ENCODE measurements at places on chromosomes 1 and 21.

- no peak for DNase-seq
Observed at GRCh38 chr21:42189860-42190485, 29.0 kb upstream of the ABCG1 start.

DNA sequence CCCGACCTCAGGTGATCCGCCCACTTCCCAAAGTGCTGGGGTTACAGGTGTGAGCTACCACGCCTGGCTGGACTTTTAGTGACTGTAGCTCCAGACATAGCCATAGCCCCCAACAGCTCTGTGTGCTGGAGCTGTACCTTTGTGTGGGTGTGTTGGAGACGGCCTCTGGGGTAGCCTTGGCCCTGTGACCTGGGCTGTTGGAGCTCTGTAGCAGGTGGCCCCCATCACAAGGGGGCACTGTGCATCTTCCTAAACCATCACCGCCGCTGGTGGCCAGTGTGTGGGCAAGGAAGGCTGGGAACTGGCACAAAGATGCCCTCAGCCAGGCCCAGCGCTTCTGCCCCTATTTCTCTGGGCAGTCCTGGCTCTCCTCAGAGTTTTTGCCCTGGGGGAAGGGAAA is 38.4 kb upstream of the FOXO6 start:
- DNase-seq, result no peak

DNA sequence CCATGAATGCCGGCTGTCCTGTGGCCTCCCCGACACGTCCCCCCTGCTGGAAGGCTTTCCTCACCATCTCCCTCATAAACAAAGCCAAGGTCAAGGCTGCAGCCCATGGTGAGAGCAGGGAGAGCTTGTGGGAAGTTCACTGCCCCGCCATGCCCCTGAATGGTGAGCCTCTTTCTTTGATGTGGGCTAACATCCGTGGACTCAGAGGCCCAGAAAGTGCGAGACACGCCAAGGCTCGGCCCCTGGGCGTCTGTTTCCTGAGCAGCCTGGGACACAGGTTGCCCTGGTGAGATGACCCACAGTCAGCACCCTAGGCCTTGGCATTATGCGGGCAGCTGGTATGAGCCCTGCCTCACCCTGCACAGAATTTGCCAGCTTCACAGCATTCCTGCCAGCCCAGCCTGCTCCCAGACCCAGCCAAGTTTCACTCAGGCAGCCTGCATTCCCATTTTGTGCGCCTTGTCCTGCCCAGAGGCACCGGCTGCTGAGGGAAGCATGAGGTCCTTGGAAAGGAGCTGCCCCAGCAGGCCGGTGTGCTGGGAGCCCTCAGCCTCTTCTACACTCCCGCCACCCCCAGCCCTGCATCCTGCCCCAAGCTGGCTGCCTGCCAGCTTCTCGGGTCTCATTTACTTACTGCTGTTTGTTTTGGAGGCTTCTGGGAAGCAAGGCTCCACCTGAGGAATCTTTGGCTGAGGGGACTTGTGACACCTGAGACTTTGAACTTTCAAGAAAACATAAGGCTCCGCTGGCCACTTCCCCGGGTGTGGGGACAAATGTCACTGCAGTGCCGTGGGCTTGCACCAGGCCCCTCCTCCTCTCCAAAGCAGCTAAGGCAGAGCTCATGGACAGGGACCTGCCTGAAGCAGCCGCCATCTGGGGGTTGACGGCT is 31.9 kb downstream of the NEK2 start:
- no peak for DNase-seq

DNA sequence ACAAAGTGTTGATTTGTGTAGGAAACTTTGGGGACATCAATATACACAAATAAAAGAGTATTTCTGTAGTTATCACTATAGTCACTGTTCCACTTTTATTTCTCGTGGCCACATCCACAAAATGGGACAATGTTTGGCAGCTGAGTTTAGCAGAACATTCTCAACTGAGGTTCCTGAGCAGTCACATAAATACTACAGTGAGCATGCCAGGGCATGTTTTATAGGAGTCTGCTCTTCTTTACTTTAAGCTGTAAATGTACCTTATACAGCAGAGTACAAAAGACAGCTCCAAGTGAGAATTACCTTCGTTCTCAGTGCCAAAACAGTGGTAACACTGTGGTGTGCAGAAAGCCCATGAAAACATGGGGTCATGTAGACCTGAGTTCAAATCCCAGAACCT is 5.0 kb downstream of the BTG3 start:
- DNase-seq, result no peak

GRCh38 chr1:72186733-72187307 is 95.5 kb downstream of the NEGR1 start:
- no peak for DNase-seq

- no peak for DNase-seq
Observed at GRCh38 chr1:232820431-232820830, 15.2 kb downstream of the MAP10 start.
